NCI-H2029 treated with DMSO at 0.1 percent for 48 hours (cell line): ENCODE measurements at places on chromosomes 2 and 18.

DNA sequence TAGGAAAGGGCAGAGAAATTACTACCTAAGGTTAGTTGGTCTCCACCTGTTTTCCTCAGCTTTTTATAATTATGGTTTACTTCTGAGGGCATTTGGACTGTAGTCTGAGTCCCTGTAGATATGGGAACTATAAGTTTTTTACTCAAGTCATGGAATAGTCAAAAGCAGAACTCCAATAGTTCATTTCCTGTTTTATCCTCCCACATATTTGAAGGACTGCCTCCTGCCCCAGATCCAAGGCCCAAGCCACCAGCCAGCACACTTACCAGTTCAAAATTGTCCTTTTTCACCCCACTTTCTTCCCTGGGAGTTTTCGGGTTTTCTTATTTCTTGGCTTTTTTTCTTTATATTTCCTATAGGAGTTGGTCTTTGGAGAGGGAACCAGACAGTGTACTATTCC lies 164.1 kb downstream of the MBD5 start:
- no peak for DNase-seq

DNA sequence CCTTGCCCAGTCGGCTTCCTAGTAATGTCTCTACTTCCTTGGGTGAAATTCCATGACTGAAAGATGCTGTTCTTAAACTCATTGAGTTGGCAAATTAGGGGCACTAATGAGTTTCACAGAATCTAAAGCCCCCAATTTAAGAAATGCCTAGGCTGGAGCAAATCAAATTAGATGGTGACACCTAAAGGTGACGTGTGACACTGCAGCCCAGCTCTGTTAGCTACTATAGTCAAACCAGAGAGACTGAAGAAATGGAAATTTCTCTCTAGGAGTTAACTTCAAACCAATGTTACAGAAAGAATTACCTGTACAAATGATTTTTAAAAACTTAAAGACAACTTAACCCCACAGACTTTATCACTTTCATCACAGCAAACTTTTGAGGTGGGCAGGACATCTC lies 37.2 kb downstream of the LCT start:
- no peak for DNase-seq

DNA sequence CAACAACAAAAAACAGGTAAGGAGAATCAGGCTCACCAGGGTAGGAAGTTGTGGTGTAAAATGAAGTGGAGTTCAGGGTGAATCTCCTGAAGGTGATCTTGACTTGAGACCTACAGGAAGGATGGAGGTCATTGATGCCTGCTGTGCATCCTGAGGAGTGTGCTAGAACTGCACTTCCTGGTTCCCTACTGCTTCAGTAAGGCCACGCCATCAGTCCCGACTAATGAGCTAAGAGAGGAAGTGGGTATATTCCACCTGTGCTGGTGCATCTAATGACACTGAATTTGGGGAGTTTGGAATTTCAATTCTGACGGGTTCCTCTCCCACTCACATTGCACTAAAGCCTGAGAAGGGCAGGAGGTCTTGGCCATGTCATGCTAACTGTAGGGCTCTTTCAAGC lies 349.3 kb upstream of the SLC14A2 start:
- no peak for DNase-seq

DNA sequence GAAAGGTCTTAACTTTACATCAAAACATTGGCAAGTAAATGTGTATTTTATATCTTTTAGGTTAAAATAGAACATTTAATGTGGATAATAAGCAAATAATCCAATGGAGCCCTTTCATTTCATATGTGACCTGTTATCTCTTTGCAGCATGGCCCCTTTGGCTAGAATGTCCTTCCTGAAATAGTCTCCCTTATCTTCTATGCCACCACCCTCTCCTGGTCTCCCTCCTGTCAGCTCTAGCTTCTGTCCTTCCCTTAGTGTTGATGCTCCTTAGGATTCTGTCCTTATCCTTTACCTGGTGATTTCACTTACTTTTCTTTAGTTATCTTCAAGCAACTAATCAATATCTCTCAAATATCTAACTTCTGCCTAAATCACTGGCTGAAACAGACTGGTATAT lies 87.1 kb upstream of the TFCP2L1 start:
- no peak for DNase-seq

DNA sequence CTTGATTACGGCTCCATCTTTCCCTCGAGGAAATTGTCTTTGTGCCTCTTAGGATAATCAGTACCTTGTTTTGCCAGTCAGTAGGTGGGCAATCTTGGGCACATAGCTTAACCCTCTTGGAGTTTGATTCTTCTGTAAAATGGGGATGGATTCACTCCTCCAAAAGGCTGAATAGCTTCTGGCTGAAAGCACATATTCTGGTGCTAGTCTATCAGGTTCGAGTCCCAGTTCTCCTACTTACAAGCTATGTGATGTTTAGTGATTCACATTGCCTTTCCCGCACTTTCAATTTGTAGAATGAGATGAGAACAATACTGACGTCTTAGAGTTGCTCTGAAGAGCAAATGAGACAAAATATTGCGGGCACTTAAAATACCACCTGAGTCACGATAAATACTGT lies 43.9 kb downstream of the ATIC start:
- DNase-seq, result no peak

DNA sequence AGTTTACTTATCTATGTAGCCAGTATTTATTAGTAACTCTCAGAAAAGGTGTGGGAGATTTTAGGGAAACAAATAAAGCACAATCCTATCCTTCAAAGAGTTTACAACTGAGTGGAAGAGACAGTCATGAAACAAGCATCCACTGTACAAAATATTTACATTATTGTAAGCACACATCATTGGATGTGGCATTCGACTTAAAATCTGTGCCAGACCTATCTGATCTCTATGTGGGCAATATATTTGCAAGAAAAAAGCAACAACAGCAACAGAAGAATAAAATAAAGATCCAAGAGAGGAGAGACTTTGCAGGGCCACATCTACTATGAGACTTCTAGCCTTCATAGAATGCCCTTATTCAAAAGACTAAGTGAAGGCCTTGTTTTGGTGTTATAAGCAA lies 882.1 kb upstream of the PIK3C3 start:
- DNase-seq, result no peak

- DNase-seq, result no peak
Measured at GRCh38 chr2:139367416-139367815, 587.2 kb upstream of the NXPH2 start.

DNA sequence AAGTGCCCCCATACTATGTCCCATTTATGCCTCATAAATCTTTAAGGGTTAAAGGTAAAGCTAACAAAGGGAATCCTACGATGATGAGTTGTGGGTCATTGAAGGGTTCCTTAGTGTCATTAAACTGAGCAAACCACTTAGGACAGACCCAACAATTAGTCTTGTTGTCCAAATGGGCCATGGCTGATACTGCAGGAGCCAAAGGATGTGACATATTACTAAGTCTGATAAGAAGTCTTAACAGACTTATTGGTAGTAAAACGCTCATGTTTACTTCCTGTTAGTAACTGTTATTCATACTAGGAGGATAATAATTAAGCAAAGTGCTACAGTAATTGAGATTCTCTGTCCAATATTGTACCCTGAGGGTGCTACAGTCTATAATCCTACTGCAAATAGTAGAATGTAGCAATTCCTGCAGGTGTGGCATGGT lies 96.8 kb downstream of the PTPN4 start:
- DNase-seq, result no peak

DNA sequence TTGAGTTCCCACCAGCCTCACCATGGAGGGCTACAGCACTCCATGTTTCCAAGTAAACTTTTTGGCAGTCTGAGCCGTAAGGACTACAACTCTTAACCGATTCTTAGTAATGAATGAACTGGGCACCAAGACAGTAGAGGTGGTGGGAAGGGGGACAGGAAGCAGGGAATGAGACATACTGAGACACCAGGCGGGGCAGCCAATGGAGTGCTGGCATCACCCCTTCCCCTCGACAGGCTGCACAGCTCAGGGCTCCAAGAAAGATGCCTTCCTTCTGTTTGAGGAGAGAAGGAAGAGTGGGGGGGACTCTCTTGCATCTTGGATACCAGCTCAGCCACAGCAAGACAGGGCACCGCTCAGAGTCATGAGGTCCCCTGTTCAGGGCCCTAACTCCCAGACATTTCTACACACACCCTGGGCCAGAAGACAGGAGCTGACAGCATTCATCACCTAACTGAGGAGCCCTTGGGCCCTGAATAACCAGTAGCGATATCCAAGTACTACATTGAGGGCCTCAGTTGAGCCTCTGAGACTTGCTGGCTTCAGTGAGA lies 45.2 kb downstream of the USP34 start:
- no peak for DNase-seq

DNA sequence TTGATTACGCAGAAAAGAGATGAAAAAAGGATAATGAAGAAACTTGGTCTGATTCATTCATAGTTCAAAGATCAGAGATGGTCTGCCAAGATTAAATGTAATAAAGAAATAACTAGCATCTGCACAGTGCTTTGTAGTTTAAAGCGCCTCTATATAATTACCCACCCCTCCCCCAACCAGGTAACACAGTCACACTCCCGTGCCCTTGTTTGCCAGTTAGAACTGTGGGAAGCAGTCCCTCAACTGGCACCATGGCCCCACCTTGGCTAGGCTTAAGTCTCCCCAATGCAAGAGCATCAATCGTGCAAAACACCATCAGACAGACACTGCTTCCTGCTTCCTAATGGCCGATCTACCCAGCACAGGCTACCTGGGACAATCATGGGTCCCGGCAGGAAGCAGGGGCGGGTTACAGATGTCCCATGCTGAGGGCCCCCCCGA lies 11.6 kb downstream of the ADCY3 start:
- no peak for DNase-seq

GRCh38 chr2:176039375-176039774 lies 37.3 kb upstream of the LNPK start:
- DNase-seq, result no peak

DNA sequence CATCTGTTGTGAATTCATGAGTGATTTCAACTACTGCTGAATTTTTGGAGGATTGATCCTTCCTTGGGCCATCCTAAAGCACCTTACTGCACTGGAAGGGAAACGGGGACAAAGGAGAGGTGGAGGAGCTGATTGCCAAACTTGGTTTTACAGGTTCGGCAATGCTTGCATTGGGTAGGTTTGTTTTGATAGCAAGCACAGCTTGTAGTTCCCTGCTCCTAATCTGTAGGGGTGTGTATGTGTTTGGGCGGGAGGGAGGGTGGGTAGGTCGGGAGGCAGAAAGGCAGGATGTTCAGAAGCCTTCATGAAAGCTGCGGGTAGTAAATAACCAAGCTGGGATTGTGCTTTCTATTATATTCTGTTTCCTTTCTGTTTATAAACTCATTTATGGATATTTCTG lies 24.6 kb downstream of the PHLPP1 start:
- DNase-seq, result no peak

GRCh38 chr2:46803911-46804670 lies 111.5 kb downstream of the MCFD2 start:
- DNase-seq, result no peak

DNA sequence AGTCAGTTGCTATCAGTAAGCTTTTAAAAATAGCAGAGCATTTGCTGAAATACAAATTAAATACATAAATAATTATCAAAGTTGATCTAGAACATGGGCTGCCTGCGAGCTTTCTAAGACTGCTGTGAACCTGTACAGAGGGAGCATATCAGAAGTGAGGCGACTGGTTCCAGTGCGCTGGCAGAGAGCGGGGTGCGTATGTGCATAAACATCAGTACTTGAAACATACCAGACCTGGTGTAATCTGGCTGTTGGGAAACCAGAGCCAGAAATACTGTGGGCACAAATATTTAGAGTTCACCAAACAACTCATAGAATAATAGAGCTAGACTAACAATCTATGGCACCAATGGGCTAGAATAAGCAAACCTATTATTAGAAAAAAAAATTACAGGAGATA lies 27.3 kb downstream of the PDIA6 start:
- DNase-seq, result no peak

- DNase-seq, result no peak
Measured at GRCh38 chr18:22701795-22702194, 231.3 kb upstream of the RBBP8 start.

- no peak for DNase-seq
Measured at GRCh38 chr18:58732471-58732870, 61.2 kb downstream of the MALT1 start.

GRCh38 chr2:64615192-64615763 lies 38.4 kb downstream of the SERTAD2 start:
- DNase-seq, result no peak

DNA sequence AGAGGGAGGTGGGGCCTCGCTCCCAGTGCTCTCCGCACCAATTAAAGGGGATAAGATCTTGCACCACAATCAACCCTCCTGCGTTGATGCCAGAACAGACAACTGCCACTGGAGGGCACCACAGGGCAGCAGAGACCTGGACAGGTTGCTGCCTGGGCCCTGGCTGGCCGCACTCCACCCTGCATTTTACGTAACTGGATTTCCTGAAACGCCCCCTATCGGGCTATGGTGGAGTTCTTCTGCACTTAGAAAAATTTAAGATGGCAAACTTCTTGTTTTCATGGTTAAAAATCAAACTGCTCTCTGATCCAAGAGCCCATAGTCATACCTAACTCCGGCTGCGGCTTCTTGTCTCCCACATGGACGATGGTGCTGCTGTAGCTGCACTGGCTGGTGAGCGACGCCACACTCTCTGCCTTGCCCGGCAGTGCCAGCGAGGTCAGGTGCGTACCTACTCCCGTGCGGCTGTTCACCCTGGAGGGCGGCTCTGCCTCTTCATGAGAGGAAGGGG lies 16.8 kb upstream of the HES6 start:
- peak; percentile 76 for DNase-seq

DNA sequence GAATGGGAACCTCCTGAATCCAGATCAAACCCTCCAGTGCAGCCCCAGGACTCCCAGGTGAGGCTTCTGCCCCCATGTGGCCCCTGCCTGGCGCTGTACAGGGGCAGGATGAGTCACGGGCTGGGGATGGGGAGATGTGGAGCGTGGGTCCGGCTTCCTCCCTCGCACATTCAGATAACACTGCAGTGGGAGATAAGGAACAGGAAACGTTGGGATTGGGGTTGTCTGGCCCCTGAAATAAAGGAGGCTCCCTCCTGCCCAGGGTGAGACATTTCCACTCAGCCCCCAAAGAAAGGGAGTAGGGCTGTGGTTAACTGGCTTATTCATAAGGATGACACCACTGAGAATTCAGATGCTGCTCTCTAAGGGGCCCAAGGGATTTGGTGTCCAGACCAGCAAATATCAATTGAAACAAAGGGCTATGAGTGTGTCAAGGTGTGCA lies 30.7 kb downstream of the IGFBP5 start:
- no peak for DNase-seq
